Motor neuron (in vitro differentiated cells): ENCODE measurements at places on chromosomes 16 and 17. TPM values are rescaled to one million over a fixed set of nuclear protein-coding genes. Genes with fewer than 3 reads are reported as not detected.

- ATAC-seq: no peak
Observed at GRCh38 chr17:39598047-39598481, 9.7 kb downstream of the NEUROD2 start.

DNA sequence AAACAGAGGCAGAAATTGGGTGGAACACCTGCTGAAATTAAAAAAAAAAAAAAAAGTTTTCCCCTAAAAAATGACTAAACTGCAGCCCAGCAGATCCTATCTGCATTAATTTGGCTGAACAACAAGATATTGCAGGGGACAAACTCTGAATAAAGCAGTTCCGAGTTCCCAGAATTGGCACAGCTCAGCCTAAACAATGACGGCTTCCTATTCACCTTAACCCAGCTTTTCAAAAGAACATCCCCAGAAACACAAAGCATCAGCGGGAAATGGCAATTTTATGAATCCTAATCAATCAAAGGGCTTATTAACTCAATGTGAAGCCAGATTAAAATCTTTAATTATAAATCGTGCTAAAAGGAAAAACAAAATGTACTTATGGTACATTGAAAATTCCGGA is 497.8 kb upstream of the ZFHX3 start:
- no peak for ATAC-seq

GRCh38 chr17:62119373-62119772 is 54.3 kb upstream of the MED13 start:
- no peak for ATAC-seq

DNA sequence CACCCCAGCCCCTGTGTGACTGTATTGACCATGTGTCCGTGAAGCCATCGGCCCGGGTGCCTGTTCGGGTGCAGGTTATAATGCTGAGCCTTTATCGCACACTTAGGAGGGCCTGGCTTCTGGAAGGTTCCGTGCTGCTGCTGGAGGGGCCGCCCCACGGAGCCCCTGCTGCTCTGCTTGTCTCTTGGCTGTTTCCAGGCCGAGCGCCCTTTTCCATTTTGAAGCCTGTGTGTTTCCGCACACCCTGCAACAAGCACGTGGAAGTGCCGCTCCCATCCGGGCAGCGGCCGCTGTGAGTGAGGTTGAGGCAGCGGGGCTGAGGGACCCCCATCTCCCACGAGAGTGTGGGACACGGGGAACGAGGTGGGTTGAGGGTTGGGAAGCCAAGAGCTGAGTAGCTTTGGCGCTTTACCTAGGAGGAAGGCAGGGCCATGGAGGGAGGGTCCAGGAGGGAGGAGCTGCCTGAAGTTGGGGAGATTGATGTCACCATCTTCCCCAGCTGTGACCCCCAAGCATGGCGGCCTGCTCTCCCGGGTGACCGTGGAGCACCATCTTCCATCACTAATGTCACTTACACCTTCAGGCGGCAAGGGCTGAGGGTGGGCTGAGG is 200.1 kb upstream of the GSE1 start:
- no peak for ATAC-seq

GRCh38 chr17:73290399-73291259 is 21.2 kb downstream of the CDC42EP4 start:
- no peak for ATAC-seq

- no peak for ATAC-seq
Observed at GRCh38 chr16:78996790-78997189, 603.7 kb downstream of the MAF start.

- ATAC-seq: peak; percentile 39
Observed at GRCh38 chr17:28726226-28726626, at the start of gene TLCD1. Gene TLCD1 (minus strand): TSS chr17:28726233. CDS start chr17:28726097, 136 bp downstream.

GRCh38 chr17:81234940-81235821 is 3.7 kb downstream of the TEPSIN start:
- no peak for ATAC-seq

DNA sequence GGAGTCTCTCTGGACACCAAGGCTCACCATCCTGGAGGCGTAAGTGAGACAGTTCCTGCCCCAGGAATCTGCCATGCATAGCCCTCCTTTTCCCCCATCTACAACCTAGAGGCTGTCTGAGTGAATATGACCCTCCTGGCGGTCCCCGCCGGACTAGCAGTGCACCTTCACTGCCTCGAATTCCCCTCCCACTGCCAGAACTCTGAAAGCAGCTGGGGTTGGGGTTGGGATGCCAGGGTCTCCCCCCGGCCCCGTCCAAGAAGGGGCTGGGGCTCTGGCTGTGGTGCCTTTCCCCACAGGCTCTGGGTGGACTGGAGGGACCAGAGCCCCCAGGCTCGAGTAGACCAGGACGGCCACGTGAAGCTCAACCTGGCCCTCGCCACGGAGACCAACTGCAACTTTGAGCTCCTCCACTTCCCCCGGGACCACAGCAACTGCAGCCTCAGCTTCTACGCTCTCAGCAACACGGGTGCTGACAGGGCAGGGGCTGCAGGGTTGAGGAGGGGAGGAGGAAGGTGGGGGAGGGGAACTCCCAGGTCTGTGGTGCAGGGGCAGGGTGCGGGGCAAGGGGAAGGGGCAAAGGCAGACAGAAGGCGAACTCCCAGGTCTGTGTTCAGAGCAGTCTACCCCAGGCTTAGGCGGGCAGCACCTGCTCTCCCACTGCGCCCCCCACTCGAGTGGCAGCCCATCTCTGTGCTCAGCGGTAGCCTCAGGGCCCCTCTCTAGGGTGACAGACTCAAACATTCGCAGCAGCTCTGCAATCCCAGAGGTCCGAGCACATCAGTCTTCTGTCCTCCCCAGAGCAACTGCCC is 1.2 kb downstream of the ZACN start:
- ATAC-seq: peak; percentile 53

DNA sequence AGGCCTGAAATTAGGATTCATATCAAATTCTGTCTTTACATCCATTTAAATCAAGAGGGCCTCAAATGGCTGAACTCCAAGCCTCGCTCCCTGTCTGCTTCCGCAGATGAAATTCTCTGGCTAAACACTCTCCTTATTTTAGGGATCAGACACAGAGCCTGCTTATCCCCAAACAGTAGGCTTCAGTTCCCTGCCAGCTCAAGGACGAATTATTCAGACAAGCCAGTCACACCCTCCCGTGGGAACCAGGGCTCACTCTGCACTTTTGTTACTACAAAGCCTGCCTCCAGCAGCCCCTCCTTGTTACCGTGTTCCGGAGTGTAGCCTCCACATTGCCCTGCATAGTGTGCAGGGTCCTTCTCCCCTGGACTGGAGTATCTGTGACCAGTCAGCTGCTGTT is 46.6 kb upstream of the LCMT1 start:
- ATAC-seq: no peak

- ATAC-seq: peak; percentile 99
Observed at GRCh38 chr16:9159839-9160550, 68.6 kb downstream of the HAPSTR1 start.

DNA sequence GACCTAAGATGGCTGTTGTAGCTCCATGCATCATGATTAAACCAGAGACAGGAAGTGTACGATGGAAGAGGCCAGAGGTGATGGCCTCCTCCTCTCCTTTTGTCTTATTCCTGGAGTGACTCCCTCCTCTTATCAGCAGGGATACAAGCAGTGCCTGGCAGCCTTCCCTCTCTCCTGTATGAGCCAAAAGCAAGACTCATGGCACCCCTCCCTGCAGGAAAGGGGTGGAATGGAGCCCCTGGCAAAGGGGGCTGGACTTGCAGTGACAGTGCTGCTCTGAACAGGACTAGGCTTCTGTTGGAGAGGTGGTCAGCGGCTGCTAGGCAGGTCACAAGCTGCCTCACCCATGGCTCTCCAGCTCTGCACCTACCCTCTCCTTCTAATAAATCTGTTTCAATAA is 8.4 kb downstream of the TXNL4B start:
- ATAC-seq: no peak

DNA sequence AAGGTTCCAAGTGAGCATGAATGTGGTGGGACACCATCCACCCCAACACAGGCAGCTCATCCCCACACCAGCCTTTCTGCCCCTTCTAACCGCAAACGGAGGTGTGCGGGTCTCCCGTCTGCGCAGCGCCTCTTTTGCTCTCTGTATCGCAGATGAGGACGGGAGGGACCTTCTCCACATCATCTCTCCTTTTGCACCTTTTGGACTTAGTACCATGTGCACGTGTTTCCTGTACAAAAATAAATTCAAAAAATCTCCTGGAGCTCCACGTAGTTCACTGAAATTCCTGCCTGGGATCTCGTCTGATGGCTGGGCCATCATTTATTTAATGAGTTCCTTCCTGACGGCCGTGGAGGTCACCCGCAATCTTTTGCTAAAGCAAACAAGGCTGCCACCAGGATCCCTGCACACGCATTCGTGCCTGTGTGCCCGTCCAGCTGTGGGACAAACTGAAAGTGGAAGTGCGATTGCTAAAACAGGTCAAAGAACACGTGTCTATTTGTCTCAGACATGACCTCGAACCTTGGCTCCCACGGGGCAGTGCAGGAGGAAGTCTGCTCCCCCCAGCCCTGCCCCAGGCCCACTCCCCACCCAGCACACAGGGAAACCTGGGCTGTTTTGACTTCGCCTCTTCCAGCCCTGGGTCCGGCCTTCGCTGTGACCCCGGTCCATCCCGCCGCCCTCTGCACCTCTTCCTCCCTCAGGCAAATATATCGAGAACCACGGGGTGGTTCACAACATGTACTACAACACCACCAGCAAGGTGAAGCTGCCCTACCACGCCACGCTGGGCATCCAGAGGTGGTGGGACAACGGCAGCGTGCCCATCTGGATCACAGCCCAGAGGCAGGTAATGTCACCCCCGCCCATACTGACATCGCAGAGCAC is 2.3 kb downstream of the ENPP7 start:
- ATAC-seq: no peak

GRCh38 chr16:89908236-89908635 is 10.4 kb upstream of the MC1R start:
- ATAC-seq: no peak

DNA sequence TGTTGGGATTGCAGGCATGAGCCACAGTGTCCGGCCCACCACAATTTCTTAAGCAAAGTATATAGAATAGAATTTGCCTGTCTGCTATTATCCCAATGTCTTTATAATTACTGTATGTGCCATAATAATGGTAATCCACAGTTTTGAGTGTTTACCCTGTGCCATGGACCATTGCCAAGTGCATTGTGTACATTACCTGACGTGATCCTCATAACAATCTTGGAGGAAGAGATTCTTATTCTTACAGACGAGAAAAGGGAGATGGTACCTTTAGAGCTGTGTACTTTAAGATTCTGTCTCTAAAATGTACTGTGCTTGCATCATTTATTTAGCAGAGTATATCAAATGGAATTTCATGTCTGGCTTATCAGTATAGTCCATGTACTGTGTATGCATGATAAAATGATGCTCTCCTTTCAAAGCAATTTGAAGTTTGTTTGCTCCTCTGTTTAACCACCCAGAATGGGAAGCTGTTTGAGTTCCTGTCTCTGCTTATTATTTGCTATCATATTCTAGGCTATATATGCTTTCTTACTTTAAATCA is 13.8 kb upstream of the CDR2 start:
- no peak for ATAC-seq

DNA sequence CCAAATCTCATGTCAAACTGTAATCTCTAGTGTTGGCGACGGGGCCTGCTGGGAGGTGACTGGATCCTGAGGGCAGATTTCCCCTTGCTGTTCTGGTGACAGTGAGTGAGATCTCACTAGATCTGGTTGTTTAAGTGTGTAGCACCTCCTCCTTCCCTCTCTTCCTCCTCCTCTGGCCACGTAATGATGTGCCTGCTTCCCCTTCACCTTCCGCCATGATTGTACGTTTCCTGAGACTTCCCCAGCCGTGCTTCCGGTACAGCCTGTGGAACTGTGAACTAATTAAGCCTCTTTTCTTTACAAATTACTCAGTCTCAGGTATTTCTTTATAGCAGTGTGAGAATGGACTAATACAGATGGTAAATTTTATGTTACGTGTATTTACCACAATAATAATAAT is 49.2 kb downstream of the METTL16 start:
- no peak for ATAC-seq

DNA sequence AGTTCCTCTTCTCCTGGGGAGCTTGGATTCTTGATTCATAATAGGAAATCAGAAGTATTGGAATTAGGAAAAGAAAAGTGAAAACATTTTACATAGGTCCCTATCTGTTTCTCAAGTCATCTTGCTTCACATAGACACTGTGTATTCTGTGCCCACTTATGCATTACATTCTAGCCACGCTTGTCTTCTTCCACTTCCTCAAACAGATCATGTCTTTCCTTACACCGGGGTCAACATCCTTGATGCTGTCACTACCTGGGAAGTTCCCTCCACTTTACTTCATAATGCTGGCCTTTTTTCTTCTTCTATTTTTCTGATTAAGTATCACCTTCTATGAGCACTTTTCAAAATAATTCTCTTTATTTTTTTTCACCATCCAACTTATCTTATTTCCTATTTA is 606.4 kb upstream of the CDH8 start:
- ATAC-seq: no peak

Gene TEKT3
- 0.54 and 0.55 TPM in 2 replicates for total RNA-seq

Gene KRT33B
- total RNA-seq: not detected in 2 replicates

Gene KRTAP4-7
- total RNA-seq: not detected in 2 replicates

Gene ATF7IP2
- total RNA-seq: 17.3 and 18.4 TPM in 2 replicates

Gene LITAFD
- total RNA-seq: 0.19 TPM in 1 of 2 replicates, not detected in the other

Gene PRSS33
- 0.38 TPM in 1 of 2 replicates, not detected in the other for total RNA-seq

Gene TBC1D26
- total RNA-seq: 0.69 and 1.0 TPM in 2 replicates

Gene LPO
- 0.10 and 0.32 TPM in 2 replicates for total RNA-seq

Gene CTRB2
- total RNA-seq: 0.87 TPM in 1 of 2 replicates, not detected in the other

Gene PRSS22
- total RNA-seq: 0.57 TPM in 1 of 2 replicates, not detected in the other

Gene GRAPL
- 0.90 and 5.1 TPM in 2 replicates for total RNA-seq

Gene KRT24
- total RNA-seq: not detected in 2 replicates
